ENCODE measurements at places on chromosomes 3 and 15.

DNA sequence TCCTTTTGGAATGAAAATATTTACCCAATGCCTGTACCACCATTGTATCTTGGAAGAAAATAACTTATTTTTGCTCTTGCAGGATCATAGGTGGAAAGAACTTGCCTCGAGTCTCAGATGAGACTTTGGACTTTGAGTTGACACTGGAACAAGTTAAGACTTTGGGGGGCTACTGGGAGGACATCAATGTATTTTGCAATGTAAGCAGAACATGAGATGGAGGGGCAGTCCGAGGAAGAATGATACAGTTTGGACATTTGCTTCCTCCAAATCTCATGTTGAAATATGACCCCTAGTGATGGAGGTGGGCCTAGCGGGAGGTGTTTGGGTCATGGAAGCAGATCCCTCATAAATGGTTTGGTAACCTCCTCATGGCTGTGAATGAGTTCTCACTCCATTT lies 1428.6 kb downstream of the ZPLD1 start:
- DNase-seq: no peak

- DNase-seq: no peak
Observed at GRCh38 chr3:99862208-99862607, 44.5 kb downstream of the CMSS1 start.

- DNase-seq: no peak
Observed at GRCh38 chr3:174409086-174409743, 449.9 kb upstream of the NAALADL2 start.

DNA sequence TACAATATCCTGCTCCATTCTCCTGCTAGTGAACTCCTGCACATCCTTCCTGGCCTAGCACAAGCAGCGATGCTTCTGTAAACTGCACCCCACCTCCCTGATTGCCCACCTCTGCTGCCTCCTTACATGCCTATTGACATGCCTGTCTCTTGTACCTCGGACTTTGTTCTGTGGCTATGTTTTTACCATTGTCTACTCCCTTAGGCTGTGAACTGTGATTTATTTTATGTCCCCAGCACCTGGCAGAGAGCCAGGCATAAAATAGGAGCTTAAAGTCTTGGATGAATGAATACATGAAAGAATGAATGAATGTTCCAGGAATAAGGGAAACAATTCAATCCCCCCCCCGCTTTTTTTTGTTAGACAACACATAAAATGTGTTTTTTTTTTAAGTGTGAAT lies 210.0 kb downstream of the MYRIP start:
- DNase-seq: no peak
